ENCODE measurements at places on chromosomes 4 and X.
A peak's percentile ranks its signal among the peaks of the same experiment; 100 is the strongest.

DNA sequence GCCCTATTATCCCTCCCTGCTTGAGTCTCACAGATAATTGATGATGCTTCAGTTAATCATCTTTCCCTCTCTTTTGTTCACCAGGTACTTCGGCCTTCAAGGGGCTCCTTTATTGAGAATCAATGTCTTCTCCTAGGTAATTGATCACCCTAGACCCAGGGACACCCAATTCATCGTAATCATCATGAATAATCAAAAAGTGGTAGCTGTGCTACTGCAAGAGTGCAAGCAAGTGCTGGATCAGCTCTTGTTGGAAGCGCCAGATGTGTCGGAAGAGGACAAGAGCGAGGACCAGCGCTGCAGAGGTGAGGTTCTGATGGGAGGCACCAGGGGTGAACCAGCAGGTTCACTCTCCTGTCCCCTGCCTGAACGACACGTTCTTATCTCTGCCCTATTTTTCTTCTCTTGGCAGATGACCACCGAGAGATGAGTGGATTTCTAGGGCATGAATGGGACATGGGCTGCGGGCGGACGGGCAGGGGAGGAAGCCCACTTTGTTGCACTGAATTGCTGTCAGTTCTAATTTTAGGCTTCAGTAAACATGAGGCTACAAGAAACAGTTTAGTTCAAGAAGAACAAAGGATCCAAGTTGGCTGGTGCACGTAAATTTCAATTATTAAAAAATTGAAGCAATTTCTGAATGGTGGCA lies 80.5 kb downstream of the ALPK1 start:
- no peak for DNase-seq

DNA sequence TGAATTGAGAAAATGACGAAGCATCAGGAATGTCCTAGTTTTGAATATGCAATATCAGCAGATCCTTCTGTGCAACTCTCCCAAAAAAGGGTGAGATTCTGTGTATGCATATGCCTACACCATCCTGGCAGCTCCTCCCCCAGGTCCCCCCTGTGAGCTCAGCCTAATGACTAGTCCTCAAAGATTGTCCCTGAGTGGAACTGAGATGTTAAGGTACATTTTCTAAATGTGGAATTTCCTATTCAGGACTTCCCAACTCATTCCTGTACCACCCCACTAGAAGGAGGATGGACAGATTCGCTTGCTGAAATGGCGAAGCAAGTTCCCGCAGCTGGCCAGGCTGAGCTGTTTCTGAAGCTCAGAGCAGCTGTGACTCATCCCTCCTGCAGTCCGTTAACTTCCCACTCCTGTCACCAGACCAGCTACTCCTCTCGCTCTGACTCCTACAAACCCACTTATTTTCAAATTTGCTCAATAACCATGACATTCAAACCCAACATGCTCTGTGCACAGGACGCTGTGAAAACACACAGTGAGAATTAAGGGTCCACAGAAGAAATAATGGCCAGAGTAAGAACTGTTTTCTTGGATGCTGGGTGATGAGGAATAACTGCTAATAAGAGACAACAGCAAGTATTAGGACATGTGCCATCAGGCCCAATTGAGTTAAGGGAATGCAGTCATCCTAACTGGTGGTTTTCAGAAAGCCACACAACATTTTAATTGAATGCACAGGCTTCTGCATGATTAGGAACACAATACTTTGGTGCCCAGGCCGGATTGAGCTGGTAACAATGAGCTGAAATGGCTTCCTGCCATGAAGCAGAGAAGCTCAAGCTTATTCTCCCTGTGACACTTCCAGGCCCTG lies 40.0 kb upstream of the IRF2 start:
- DNase-seq = peak; percentile 21

DNA sequence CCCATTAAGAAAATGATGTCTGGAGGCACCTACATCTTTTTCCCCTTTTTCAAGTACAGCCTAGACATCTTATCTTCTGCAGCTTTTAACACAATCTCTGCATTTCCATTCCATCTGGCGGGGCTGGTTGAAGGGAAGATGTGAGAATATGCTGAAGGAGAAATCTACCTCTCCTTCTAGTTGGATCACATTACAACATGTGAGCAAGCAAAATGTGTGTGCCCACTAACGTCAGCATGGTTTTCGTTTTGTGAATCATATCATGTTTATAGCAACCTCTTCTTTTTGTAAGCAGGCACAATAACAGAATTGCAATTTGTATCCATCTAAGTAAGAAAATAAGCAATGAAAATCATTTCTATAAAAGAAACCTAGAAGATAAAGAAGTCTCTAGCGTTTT lies 28.9 kb upstream of the MID1 start:
- DNase-seq = no peak

DNA sequence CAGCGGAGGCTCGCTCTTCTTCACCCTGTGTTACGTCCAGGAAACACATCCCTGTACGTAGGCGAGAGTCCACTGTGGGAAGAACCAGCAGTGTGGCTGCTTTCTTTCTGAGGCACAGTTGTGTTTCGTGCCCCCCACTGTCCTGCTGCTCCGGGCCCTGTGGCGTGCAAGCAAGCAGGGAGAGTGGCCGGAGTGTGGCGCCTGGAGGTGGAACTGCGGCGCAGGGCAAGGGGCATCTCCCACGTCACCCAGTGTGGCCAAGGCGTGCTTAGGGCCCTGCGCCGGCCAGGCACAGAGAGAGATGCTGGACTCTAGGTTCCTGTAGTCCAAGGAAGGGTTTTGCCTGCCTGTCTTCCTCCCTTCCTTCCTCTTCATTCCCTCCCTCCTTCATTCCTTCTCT lies 13.3 kb upstream of the PSAPL1 start:
- DNase-seq = no peak

GRCh38 chrX:120311727-120312063 lies 434 bp upstream of the TMEM255A start:
- no peak for DNase-seq

DNA sequence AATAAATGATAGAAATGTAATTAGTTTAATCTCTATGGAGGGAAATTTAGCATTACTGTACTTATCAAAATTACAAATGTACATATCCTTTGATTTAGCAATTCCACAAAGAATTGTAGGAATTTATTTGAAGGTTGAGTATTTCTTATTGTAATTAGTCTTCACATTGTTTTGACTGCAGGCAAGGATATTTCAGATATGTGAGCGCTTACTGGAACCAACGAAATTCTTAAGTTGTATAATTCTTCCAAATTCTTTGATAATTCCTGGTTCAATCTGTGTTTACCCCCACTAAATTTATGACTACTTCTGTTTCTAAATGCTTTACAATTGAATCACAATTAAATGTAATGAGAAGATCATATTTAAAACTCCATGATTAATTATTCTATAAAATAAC lies 26.9 kb upstream of the WWC2 start:
- DNase-seq = no peak

DNA sequence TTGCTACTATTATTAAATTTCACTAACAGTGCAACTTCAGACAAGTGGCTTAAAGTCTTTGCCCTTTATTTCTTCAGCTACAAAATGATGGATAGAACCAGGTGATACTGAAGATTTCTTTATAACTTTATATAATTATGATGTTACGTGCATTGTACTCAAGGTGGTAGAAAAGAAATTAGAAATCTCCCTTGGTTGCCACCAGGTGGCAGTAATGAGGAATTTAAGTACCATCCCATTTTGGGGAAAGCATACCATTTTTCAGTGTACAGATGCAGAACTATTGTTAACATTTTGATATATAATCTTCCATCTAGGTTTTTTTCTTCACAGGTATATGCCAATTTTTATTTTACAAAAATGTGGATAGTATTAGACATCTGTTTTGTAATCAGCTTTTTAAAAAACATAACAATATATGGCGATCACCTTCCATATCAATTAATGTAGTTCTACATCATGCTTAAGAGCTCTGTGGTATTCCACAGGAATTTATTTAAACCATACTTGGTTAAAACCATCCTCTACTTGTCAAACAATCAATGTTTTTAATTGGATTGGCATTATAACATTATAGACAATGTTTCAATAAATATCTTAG lies 37.7 kb upstream of the RAB33B start:
- peak; percentile 37 for DNase-seq

All from CD4-positive, alpha-beta T cell treated with Interleukin-6 at 100 ng/mL for 8 hours (primary cell).